ENCODE measurements at places on chromosomes 4 and X.

DNA sequence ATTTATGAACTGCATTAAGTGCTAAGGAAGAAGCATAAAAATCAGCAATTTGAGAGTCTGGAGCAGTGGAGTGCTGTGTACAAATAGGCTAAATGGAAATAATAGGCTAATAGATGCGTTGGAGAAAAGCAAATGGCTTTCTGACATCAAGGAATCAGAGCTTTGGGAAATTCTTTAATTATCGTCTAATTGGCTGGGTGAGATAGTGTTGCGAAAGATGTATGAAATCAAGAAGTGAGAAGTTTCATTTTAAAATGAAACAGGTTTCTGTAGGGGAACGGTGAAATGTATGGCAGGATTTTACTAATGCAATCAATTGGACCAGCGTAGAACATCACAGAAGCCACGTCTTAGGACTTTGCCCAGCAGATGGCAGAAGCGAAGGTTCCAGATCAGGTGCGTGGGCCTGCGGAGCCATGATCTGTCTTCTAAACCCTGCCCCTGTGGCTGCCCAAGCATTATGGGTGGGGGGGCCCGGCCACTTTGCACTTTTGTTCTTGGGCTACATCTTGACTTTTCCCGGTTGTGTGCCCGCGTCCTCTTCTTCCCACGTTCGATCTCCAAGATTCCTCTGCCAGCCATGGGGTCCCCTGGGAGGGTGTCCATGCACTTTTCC lies 118.5 kb upstream of the SHISA3 start:
- DNase-seq: no peak

DNA sequence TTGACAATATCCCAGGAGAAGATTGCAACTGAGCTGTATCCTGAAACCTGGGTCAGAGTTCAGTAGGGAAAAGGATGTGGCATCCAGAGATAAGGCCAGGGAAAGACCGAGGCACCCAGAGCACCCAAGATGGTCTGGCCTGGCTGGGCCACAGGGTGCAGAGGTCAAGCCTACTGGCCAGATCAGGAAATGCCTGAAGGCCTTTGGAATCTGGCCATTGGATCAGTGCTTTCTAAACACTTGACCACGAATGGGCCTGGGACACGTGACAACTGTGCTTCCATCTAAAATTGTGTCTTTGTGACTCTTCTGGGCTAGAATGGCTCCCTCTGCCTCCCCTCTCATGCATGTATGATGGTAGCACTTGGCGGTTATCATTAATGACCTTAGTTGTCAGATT lies 316.9 kb downstream of the EVC2 start:
- DNase-seq: no peak

- no peak for DNase-seq
Observed at GRCh38 chr4:164924670-164925238, 47.8 kb downstream of the APELA start.

DNA sequence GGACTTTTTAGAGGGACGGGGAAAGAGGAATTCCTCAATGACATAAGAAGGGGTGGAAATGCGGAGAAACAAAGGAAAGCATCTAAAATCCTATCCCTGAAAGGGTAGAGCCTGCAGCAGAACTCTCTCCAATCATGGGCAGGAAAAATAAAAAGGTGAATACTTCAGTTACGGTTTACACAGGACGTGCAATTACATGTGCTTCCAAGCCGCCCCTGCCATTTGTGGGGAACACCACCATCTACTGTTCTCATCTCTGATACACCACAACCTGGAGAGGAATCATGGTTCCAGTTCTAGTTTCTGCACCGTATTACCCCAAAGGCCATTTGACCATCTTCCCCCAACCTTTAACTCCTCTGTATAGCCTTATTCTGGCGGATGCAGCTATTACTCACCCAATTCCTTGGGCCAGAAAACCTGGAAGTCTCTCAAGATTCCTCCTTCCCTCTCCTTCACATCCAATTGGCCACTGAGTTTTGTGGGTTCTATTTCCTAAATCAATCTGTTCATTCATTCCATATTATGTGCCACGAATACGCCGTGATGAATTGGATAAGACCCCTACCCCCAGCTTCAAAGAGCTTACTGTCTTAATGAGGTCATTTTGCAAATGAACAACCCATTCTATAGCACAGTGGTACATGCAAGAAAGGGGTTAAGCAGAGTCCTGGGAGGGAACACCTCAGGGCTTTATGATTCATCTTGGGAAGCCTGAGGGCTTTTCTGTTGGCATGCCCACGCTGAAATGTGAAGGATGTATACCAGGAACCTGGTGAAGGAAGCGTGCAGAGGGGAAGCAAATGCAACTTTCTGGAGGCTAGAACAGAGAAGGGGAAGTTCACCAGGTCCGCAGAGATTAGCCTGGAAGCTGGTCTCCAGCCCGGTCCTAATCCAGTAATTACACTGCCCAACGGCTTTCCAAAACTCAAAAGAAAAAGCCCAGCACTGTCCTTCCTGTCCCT lies 1.4 kb upstream of the MSL3 start:
- no peak for DNase-seq

DNA sequence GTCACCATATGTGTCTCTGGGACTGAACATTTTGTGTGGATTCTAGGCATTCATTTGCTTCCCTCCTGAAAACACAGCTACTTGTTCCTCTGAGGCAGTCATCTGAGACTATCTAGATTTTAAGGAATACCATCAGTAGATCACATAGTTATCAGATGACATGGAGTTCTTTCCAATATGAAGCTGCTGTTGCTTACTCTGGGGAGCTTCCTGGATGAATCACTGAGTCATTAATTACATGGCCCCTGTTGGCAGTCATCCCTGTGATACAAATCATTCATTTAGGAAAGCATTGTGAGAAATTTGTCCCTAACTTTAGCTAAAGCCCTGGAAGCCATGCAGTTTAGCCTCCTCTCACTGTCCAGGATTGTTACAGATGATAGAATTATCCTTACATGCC lies 98.2 kb upstream of the ARSJ start:
- DNase-seq: no peak

DNA sequence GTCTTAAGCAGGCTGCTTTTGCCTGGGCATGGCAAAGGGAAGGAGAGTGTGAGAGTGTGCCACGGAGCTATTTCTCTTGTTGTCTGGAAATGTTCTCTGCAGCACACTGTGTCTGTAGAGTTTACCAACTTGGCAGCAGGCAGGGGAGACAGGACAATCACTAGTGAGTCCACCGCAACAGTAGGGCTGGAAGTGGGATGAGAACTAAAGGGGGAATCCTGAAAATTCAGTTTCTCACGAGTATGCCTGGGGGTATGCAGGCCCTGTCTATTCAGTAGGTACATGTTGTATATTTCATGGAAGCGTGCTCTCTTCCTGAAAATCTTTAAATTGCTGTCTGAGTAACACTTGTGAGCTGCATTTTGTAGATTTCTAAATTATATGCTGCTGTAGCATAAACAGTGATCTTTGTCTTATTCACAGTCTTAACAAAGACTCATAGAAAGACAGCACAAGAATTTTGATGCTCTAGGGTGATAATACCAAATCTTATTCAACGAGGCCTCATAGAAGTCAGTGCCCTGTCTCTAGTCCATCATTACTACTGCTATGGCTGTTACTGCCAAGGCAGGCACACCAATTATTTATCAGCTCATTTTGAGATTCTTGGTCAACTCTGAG lies 200.4 kb upstream of the LEF1 start:
- no peak for DNase-seq

GRCh38 chrX:120660637-120661036 lies 30.8 kb upstream of the C1GALT1C1 start:
- DNase-seq: no peak

DNA sequence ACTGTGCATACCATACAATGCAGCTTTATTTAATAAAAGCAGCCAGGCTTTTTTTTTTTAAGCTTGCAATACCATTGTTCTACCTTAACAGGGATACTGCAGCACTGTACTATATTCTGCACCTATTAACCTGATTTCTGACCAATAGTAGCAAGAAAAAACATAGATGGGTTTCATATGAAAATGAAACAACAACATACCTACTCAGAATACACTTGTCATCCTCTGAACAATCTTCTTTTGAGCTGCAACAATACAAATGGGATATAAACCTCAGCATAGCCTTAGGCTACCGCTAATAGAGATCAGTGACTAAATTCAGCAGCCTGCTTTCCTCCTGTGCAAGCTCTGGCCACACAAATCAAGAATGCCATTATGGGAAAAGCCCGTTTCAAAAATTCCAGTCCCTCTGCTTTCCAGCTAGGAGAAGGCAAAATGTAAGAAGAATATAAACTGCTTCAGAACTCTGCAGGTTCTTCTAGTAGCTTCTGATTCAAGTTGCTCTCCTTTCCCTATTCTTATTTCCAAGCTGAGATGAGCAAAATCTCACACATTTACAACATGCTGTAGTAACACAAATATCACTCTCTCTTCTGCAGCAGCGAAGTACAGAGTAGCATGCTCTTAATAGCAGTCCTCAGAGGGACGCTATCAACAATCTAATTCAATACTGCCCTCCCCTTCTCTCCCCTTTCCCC lies 143.4 kb downstream of the KLHL13 start:
- DNase-seq: no peak

GRCh38 chr4:57424232-57424897 lies 314.2 kb upstream of the IGFBP7 start:
- no peak for DNase-seq

DNA sequence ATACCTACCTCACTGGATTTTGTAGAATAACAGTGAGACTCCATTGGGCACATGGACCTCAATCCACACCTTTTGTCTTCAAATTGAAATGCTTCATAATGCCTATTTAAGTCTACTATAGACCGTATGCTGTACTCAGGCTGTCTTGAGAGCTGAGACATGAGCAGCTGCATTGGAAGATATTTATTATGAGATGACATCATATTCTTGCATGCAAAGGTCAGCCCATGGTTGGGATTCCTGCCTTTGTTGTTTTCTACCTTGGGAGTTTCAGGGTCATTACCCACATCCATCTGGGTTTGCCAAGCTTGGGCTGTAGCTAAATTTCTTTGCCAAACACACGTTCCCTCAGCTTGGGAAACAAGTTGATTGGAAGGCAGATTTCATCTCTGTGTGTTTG lies 33.2 kb upstream of the MAMLD1 start:
- DNase-seq: no peak

DNA sequence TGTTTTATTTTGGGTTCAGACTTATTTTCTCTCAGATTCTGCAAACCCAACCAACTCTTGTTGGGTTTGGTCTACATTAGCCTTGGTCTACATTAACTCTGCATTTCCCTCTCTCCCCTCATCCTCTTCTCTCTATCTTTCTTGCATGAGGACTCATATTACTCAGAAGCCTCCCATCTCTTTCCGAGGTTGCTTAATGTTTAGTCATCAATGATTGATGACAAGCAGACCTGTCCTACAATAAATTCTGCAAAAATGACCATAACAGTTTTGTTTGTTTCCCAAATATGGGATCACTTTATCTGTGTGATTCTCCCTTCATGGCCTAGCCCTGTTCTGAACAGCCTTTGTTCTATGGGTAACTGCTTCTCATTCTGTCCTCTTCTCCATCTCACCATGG lies 75.2 kb downstream of the GABRB1 start:
- DNase-seq: no peak

DNA sequence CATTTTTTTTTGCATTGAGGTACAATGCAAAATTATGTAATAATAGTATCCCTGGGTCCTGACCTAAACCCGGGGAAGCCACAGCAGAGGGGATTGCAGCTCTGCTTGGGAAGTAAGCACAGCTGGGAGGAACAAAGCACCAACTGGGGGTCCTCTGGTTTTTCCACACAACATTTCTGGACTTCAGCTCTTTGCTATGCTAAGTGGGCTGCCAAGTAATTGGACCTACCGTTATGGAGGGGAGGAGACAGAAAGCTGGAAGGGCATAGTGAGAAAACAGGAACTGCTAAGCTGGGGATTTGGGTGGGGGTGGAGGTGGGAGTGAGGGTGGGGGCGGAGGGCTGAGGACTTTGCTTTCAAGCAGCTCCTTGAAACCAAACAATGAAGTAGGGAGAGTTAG lies 183.3 kb downstream of the ZIC3 start:
- no peak for DNase-seq

- no peak for DNase-seq
Observed at GRCh38 chr4:15373363-15373762, 54.5 kb upstream of the C1QTNF7 start.

DNA sequence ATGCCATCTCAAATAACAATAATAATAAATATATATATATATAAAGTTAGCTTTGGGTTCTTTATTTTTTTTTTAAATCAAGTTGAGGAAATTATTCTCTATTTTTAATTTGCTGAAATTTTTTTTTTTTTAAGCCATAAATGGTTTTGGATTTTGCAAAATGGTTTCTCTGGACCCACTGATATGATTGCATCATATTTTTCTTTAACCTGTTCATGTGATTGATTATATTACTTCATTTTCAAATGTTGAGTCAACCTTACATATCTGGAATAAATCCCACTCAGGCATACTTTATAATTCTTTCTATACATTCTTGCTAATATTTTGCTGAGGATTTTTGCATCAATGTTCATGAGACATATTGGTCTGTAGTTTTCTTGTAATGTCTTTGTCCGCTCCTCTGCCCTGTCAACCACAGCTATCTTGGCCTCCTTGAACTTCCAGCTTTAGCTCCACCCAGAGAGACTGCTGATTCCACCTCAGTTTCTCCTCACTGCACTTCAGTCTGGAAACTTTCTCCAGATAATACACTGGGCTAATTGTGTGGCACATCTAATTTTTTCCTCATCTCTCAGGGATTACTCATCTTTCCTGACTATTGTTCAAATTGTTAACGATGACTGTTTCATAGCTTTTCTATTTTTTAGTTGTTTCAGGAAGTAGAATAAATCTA lies 160.9 kb upstream of the GIMD1 start:
- no peak for DNase-seq

DNA sequence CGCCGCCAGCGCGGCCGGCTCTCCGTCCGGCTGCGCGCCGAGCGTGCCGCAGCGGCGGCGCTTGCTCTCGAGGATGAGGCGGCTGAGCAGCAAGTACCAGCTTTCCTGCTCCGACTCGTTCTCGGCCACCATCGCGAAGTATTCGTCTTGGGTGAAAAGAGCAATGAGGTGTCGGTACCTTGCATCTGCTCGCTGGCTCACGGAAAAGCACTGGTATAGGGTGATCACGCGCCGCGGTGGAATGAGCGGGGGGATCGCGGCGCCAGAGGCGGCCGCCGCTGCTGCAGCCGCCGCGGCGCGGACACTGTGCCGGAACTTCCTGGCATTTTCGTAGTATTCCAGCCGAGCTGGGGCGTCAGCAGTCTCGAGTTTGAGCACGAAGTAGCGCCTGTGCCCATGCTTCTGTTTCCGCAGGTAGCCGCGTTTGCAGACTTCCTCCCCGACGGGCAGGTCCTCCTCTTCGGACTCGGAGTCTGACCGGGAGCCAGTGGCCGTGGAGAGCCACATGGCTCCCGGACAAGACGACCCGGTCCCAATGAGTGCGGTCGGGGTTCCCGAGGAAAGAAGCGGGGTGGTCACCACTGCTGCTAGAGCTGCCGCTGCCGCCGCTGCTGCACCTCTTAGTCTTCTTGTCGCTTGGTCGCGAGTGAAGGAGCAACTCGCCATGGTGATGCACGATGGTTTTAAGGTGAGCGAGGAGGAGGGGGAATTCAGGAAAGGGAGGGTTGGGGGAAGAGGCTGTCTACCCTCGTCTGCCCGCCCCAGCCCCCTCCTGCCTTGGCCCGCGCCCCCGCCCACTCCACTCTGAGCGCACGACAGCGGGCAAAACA lies 469 bp downstream of the IRS4 start:
- no peak for DNase-seq

Data from T-helper 17 cell (primary cell).